ENCODE measurements at places on chromosomes 3 and 15.

GRCh38 chr3:166283840-166284239 lies 446.6 kb upstream of the BCHE start:
- no peak for DNase-seq

GRCh38 chr15:76823890-76824289 lies 81.2 kb downstream of the SCAPER start:
- no peak for DNase-seq

GRCh38 chr3:102135316-102135715 lies 286.0 kb downstream of the NFKBIZ start:
- DNase-seq: no peak

- no peak for DNase-seq
Observed at GRCh38 chr15:75195766-75196241, 5.9 kb upstream of the C15orf39 start.

Data from stimulated activated CD4-positive, alpha-beta T cell treated with anti-CD3 and anti-CD28 coated beads, Interleukin-15, amount 100 ng/mL, for 48 hours (primary cell).